Mesothelial cell of epicardium (in vitro differentiated cells): ENCODE measurements at places on chromosomes 2 and 18.

- H3K4me3 ChIP-seq = no peak overlapping the region
- DNase-seq = no peak
- peaks cover 10% of the 10 kb centered on the region for H3K4me1 ChIP-seq
- no peaks in the 10 kb centered on the region for H3K36me3 ChIP-seq
- no peaks in the 10 kb centered on the region for H3K27me3 ChIP-seq
These were observed 32.2 kb upstream of the REL start for GRCh38 chr2:60849187-60849586.

- no peak overlapping the region for H3K27ac ChIP-seq
- H3K27me3 ChIP-seq = peaks cover 3% of the 10 kb centered on the region
- no peaks in the 10 kb centered on the region for H3K36me3 ChIP-seq
- H3K4me1 ChIP-seq = no peaks in the 10 kb centered on the region
These were observed 27.6 kb upstream of the SOCS6 start for GRCh38 chr18:70261141-70261788.

DNA sequence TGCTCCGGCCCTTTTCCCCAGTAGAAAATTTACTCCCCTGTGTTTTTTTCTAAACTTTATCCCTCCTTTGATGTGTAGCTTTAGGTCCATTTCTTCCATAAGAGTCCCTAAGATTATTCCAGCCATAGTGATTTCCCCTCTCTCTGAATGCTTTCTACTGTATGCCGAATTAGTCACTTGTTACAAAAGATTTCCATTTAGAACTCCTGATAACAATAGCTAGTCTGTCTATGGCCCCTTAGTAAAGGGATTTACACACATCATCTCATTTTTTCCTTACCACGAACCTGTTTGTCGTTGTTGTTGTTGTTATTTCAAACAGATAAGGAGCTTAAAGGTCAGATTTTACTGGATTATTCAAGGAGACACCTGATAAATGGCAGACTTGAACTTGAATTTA is 256.1 kb downstream of the PAX3 start:
- no peaks in the 10 kb centered on the region for H3K4me1 ChIP-seq
- no peak for DNase-seq
- H3K4me3 ChIP-seq = no peak overlapping the region
- no peak overlapping the region for H3K27ac ChIP-seq
- H3K27me3 ChIP-seq = peaks cover 17% of the 10 kb centered on the region
- H3K36me3 ChIP-seq = no peaks in the 10 kb centered on the region

- peaks cover 19% of the 10 kb centered on the region for H3K36me3 ChIP-seq
- H3K4me1 ChIP-seq = peaks cover 3% of the 10 kb centered on the region
- H3K27ac ChIP-seq = no peak overlapping the region
- no peak overlapping the region for H3K4me3 ChIP-seq
These were observed 221.9 kb upstream of the COL3A1 start for GRCh38 chr2:188752311-188752710.

GRCh38 chr2:239161711-239162140 is 239.1 kb downstream of the HDAC4 start:
- H3K4me1 ChIP-seq = peaks cover 3% of the 10 kb centered on the region
- no peaks in the 10 kb centered on the region for H3K27me3 ChIP-seq
- no peak overlapping the region for H3K4me3 ChIP-seq
- DNase-seq = no peak

DNA sequence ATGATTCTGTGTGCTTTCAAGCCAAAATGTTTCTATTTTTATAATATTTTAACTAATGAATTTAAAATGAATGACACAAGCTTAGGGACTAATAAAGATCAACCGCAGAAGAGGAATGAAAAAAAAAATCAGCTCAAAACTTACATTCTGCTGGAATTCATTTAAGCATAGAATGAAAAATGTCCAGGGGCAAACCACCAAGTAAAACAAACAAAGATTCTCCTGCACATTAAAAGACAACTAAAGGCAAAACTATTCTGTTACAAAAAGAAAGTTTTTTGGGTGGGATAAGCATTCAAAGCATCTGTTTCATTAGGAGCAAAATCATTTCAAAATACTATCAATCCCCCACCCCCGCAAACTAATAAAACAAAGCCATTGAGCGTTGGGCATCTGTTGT is 99.3 kb upstream of the SOX11 start:
- no peak overlapping the region for H3K4me3 ChIP-seq
- H3K36me3 ChIP-seq = no peaks in the 10 kb centered on the region
- peaks cover 13% of the 10 kb centered on the region for H3K27me3 ChIP-seq

DNA sequence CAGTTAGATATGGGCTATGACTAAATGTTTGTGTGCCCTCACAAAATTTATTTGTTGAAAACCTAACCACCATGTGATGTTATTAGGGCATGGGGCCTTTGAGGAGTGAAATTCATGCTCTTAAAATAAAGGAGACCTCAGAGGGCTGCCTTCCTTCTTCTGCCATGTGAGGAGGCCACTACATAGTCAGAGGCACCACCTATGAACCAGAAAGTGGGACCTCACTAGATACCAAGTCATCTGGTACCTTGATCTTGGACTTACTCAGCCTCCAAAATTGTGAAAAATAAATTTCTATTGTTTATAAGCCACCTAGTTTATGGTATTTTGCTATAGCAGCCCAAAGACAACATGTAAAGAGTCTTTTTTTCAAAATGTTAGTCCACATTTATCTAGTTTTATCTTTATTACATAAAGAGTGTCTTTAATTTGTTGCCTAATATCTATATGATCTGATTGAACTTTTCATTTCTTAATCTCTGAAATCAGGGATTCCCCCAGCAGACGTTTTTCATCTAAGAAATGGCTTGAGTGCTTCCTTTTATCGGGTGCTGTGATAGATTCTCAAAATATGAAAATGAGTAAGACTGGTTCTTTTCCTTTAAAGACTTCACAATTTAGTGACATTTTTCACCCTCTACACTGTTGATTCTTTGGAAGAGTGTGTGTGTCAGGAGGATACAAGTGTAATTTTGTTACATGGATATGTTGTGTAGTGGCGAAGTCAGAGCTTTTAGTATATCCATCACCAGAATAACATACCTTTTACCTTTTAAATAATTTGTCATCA is 34.2 kb downstream of the PMS1 start:
- DNase-seq = no peak
- no peak overlapping the region for H3K27ac ChIP-seq
- H3K36me3 ChIP-seq = peaks cover 40% of the 10 kb centered on the region
- peaks cover 9% of the 10 kb centered on the region for H3K4me1 ChIP-seq
- H3K4me3 ChIP-seq = no peak overlapping the region

- no peak overlapping the region for H3K27ac ChIP-seq
- H3K4me3 ChIP-seq = no peak overlapping the region
- peaks cover 1% of the 10 kb centered on the region for H3K36me3 ChIP-seq
- peaks cover 15% of the 10 kb centered on the region for H3K4me1 ChIP-seq
- DNase-seq = no peak
These were observed 597.1 kb upstream of the ACVR2A start for GRCh38 chr2:147247749-147248148.

DNA sequence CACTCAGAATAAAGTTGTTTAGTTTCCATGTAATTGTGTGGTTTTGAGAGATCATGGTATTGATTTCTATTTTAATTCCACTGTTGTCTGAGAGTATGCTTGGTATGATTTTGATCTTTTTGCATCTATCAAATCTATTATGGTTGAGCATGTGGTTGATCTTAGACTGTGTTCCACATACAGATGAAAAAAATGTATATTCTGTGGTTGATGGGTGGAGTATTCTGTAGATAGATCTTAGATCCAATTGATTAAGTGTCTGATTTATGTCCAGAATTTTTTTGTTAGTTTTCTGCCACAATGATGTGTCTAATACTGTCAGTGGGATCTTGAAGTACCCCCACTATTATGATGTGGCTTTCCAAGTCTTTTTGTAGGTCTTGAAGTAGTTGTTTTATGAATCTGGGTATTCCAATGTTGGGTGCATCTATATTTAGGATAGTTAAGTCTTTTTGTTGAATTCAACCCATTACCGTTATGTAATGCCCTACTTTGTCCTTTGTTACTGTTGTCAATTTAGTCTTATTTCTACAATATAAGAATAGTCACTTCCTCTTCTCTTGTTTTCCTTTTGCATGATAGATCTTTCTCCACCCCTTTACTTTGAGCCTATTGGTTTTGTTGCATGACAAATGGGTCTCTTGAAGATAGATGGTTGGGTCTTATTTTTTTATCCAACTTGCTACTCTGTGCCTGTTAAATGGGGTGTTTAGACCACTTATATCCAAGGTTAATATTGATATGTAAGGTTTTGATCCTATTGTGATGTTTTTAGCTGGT is 101.8 kb downstream of the TRABD2A start:
- no peak overlapping the region for H3K27ac ChIP-seq
- no peaks in the 10 kb centered on the region for H3K27me3 ChIP-seq
- no peak for DNase-seq
- no peak overlapping the region for H3K4me3 ChIP-seq
